GM10248 (cell line): ENCODE measurements at places on chromosomes 11 and 22.

DNA sequence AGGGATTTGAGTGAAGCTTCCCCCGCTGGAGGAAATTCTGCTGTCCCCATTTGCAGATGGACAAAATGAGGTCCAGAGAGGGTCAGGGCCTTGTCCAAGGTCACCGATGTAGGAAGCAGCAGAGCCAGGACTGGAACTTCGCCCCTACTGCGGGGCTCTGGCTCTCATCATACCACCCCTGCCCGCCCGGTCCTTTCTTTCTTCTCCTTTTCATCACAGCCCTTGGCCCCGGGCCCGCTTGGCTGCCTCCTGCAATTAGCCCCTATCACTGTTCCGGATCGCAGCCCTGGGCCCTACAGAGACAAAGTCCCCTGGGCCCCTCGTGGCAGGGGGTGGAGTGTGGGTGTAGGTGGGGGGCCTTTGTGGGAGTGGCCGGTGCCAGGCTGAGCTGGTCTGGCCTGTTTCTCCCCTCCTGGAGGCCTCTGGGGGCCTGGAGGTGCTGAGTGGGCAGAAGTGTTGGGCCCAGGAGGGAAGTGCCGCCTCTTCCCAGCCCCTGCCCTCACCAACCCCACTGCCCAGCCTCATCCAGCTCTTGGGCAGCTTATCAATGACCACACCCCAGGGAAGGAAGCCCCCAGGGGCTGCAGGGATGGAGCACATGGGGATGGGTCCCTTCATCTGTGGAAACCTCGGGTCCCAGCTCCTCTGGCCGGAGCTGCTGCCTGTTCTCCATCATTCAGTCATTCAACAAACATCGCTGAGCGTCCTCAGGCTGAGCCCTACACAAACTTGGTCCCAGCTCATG, 3.4 kb downstream of the EMID1 start:
- no peak for DNase-seq

DNA sequence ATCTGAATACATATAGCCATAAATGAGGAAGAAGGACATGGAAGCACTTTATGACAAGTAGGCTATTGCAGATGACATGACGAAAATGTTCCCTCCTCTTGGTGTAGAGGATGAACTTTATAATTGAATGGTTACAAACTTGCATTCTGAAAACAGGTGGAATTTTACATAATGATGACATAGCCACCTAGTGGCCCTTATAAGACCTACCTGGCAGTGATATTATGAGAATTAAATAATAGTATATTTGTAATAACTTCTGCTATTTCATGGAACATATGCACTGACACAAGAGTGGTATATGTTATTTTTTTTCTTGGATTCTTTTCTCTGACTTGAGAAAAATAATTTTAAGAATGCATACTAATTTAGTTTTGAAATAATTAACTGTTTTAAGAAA, 22.9 kb downstream of the TRIM22 start:
- DNase-seq = no peak

DNA sequence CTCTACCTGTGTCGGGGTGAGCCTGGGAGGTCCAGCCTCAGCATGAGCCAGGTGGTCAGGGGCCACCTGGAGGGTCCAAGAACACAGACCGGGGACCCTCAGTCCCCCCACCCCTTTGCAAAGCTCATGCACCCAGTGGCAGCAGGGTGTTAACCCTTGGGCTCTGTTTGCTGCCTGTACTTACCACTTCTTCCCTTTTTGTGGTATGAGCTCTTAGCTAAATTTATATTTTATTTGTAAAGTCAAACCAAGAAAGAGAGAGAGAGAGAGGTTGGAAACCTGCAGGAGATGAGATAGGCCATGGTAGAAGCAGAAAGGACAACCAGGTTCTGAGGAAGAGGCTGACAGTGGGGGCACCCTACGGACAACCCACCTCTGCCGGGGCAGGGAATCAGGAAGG, 29.9 kb downstream of the IL10RA start:
- DNase-seq = no peak

- no peak for DNase-seq
These were observed 33.5 kb downstream of the LRP5 start for GRCh38 chr11:68345776-68346461.

- DNase-seq = no peak
These were observed 169.4 kb upstream of the ZBED5 start for GRCh38 chr11:11027288-11027687.

DNA sequence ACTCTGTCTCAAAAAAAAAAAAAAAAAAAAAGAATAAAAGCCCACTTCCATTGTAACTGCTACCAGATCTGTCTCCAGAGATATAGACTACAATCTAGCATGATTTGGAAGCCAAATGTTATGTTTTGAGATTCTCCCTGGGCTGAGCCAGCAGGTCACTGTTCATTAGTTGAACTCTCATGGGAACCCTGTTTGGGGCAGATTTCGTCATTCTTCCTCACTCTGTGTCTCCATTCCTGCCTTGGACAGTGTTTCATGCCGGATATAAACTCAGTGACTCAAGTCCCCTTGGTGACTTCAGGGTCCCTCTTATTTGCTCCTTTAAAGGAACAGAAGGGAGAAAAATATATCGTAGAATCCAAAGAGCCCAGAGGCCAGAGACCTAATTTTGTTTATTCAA, 378.1 kb downstream of the LARGE1 start:
- DNase-seq = no peak
